ENCODE measurements at places on chromosomes 3 and 15.

GRCh38 chr15:62164014-62164395 lies 1.1 kb downstream of the C2CD4B start:
- DNase-seq, result peak; percentile 34

DNA sequence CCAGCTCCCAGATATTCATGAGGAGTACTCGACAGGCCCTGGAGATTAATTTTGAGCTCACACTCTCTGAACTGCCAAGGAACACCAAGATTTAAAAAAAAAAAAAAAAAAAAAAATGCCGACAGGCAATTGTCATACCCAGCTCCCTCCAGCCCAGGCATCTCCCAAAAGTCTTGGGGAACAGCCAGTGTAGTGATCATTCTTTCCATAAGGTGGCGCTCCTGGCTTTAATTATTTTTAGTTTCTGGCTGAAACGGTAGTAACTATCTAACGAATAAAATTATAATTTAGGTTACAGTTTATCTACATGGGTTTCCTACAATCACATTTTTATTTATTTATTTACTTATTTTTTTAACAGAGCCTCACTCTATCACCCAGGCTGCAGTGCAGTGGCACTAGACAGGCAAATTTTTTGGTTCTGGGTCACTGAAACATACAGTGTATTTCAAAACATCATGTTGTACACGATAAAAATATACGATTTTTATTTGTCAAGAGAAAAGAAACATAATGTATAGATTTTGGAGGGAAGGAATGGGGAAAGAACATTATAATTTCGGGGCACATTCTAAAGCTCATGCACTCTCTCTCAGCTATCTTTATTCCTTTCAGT lies 157.3 kb downstream of the ADAMTS9 start:
- peak; percentile 57 for DNase-seq

DNA sequence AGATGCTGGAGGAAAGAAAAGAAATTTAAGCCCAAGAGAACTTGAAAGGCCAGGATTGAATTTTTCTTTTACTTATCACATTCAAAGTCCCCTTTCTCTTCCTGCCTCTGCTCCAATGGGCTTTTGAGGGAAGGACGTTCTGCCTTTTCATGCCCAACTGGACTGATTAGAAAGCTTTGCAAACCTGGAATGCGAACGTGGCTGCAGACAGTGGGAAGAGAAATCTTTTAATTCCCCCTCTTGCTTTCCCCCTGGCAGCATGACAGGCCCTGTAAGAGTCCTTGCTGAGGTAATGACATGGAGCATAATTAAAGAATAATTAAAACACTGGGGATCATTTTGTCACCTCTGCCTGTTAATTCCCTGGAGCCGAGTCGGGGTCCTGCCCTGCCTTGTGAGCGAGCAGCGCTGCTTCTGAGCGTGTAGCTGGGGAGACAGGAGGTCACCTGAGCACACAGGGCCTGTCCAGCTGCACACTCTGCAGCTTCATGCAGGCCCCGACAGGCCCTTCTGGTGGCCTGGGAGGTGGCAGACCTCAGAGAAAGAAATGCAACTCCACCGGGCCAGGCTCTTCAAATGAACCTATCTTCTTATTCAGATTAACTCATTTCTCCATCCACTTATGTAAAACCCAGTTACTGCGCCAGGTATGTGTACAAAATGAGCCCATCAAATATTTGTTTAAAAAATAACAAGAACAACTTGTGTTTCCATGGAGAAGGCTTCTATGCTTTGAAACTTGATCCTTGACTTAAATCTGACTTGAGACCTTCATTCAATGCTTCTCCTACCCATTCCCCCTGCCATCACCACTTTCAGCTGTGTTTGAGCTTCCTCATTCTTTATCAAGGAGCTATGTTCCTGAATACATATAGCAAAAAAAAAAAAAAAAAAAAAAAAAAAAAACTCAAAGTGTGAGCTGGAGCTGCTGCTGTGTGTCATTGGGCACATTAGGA lies 628.2 kb upstream of the CFAP20DC start:
- no peak for DNase-seq

GRCh38 chr3:197791113-197791891 lies at the start of gene LRCH3:
Gene LRCH3, plus strand, starts transcription at chr3:197791254. Its CDS starts 25 bp downstream, at chr3:197791279.
- peak; percentile 88 for DNase-seq

DNA sequence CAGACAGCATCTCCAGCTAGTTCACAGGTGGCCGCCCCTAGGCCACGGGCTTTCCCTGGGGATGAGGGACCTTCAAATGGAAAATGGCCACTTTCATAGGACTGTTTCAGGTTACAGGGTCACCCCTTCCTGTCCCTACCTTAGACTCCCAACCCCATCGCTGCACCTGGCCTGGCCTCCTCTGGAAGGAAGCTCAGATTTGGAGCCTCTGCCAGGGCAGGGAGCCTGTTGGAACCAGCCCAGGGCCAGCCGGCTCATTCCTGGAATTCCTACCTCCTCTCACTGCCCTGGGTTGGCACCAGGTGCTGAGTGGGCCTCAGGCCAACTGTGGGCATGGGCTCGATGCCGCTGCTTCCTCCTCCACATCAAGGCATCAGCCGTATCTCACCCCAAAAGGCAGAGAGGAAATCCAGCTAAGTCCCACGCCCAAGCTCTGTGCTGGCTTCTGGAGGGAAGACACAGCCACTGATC lies 42.2 kb downstream of the KLHL25 start:
- DNase-seq, result no peak

DNA sequence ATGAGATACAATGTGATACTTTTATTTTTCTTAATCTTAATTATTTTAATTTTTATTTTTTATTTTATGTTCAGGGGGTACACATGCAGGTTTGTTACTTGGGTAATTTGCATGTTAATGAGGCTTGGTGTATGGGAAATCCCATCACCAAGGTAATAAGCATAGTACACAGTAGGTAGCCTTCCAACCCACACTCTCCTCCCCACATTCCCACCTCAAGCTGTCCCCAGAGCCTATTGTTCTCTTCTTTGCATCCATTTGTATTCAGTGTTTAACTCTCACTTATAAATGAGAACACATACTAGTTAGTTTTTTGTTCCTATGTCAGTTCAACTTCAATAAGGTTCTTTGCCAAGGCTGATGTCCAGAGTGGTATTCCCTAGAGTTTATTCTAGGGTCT lies 1375.4 kb downstream of the NSUN3 start:
- DNase-seq, result no peak

Measured in activated CD4-positive, alpha-beta T cell treated with anti-CD3 and anti-CD28 coated beads for 36 hours (primary cell).